ENCODE measurements at places on chromosomes 3 and 15. TPM values are rescaled to one million over a fixed set of nuclear protein-coding genes. Genes with fewer than 3 reads are reported as not detected.

GRCh38 chr3:66938338-66938963 is 59.7 kb upstream of the KBTBD8 start:
- DNase-seq, result peak; percentile 42

DNA sequence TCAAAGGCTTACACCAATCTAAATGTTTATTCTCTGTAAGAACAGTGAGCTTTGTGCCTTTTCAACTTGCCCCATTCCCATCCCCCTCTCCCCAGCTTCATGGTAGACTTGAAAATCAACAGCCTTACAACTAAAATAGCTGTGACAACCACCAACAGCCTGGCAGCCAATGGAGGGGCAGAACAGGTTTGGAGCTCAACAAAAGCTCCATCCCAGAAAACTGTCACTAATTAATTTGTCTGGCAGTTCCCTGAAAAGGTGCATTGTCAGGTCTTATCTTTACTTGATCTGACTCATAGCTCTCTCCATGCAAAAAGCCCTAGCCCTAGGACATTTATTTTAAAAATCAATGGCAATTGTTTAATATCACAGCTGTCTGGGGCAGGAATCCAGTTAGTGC is 22.6 kb downstream of the MTHFS start:
- no peak for DNase-seq

GRCh38 chr3:154776549-154777225 is 303.4 kb upstream of the MME start:
- DNase-seq, result no peak

The FETUB gene
- not detected for total RNA-seq

DNA sequence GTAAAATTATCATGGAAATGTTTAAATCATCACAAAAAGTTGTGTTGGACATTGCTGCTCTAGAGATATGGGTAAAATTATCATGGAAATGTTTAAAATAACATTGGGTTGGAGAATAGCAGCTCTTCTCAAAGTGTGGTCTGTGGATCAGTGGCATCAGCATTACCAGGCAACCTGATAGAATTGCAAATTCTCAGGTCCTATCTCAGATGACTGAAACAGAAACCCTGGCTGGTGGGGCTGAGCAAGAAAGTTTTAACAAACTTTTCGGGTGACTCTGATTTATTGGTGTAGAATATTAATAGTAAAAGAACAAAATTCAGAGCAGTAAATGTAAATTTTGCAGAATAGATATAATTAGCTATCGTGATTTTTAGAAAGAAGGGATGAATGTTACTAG is 28.9 kb downstream of the NXPE3 start:
- no peak for DNase-seq

DNA sequence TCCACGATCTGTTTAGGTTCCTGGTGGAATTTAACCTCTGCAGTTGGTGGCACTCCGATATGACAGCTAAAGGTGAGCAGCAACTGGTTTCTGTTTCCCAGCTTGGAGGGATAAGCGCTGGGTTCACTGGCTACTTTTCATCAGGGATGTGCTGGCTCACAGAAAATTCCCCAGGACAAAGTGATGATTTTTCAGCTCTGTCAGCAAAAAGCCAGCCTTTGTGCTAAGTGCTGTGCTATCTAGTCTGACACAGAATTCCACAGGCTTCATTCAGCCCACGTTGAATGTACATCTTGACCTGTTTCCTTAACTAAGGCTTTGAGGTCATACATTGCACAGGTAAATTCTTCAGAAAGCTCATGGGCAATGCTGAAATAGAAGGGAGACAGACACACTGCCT is 81.5 kb upstream of the LRTM1 start:
- no peak for DNase-seq

DNA sequence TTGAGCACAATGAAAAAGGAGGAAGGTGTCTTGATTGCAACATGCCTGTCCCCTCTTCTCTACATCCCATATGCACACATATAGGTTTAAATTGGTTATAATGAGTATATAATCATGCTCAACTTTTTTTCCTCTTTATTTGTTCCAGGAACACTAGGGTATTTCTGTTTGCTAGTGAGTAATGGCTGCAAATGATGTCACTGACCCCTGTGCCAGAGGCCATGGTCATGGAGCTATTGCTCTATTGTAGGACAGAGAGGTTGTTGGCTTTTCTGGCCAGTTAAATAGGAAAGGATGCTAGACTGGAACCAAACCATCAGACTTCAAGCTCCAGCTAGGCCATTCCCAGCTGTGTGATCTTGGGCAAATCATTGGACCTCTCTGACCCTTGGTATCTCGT is 9.6 kb downstream of the ARHGEF3 start:
- no peak for DNase-seq

DNA sequence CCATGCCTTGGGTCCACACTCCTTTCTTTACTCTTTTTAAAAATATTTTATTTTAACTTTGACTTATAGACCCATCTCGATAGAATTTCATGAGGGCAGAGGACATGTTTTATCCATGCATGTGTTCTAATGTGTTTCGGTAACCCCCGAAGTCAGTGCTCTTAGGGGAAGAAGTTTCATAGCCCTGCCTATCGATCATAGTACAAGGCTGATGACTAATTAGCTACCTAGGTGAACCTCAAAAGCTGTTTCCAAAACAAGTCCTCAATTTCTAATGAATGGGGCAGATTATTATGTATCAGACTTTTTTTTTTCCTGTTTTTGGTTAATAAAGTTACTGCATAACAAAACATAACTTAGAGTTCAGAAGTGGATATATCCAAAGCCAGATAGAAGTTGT is 82.0 kb downstream of the MBNL1 start:
- DNase-seq, result no peak

- peak; percentile 60 for DNase-seq
Measured at GRCh38 chr3:194141415-194142155, 5.6 kb downstream of the HES1 start.

DNA sequence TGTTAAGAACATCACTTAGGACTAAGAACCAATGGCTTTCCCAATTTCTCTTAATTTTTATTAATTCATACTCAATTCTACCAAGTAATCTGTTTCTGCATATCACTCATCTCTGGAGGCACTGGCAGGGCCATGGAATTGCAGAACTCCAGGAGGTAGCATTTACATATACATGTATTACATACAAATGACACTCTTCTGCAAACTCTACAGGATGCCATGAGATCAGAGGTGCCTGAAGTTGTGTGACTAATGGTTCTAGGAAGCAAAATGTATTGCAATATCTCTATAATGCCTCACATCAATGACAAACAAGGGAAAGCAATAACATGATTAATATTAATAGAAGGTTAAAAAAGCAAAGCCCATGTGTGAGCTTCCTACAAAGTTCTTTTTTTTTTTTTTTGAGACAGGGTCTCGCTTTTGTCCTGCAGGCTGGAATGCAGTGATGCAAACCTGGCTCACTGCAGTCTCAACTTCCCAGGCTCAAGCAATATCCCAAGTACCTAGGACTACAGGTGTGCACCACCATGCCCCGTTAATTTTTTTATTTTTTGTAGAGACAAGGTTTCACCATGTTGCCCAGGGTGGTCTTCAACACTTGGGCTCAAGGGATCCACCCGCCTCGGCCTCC is 33.0 kb downstream of the DENND6A start:
- DNase-seq, result no peak

- DNase-seq, result no peak
Measured at GRCh38 chr3:141201122-141201521, 30.5 kb upstream of the PXYLP1 start.

- no peak for DNase-seq
Measured at GRCh38 chr3:54232618-54233017, 110.3 kb downstream of the CACNA2D3 start.

The CKMT1B gene
- total RNA-seq, result not detected

GRCh38 chr15:25439369-25439836 is 579 bp upstream of the UBE3A start:
- DNase-seq, result no peak

The CDC25A gene
- not detected for total RNA-seq

GRCh38 chr3:150074277-150074676 is 103.6 kb upstream of the PFN2 start:
- no peak for DNase-seq

- DNase-seq, result no peak
Measured at GRCh38 chr3:152348436-152349177, 79.9 kb downstream of the MBNL1 start.

The C15orf62 gene
- total RNA-seq, result 3.5 TPM

GRCh38 chr3:58463181-58463941 is 28.5 kb upstream of the KCTD6 start:
- peak; percentile 67 for DNase-seq

The CFAP100 gene
- total RNA-seq, result not detected

GRCh38 chr3:131840156-131840797 is 194.5 kb downstream of the CPNE4 start:
- no peak for DNase-seq

The DPPA4 gene
- total RNA-seq, result not detected

The C2CD4A gene
- 0.11 TPM for total RNA-seq

DNA sequence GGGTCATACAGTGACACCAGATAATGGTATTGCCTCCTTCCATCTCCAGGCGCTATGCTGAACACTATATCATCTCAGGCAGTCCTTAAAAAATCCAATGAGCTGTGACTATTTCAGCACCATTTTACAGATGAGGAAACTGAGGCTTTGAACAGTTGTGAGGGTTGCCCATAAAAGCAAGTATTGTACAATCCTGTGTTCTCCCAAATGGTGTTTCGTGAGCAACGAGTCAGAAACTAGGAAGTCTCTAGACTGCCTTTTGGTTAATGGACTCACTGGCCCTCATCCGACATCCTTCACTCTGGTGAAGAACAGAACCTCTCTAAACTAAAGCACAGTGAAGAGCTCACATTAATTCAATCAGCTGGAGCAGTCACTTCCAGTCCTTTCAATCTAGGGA is 61.8 kb downstream of the ATP8B4 start:
- DNase-seq, result no peak

The UPK1B gene
- total RNA-seq, result not detected

DNA sequence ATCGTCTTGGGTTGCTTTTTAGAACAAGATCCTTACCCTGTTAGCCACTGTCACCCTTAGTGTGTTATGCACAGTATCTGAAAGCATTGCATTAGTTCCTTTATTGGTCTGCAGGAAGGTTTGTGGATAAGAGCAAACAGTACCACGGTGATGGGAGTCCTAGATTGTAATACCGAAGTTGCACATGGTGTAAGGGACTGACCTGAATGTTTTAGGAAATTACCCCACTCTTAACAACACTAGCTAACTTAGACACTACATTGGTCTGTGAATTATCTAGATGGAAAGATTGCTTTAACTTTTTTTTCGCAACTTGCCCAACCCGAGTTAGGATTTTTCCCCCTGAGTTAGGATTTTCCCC is 1.3 kb downstream of the STT3B start:
- no peak for DNase-seq

- DNase-seq, result no peak
Measured at GRCh38 chr3:140384876-140385275, 293.0 kb upstream of the TRIM42 start.

DNA sequence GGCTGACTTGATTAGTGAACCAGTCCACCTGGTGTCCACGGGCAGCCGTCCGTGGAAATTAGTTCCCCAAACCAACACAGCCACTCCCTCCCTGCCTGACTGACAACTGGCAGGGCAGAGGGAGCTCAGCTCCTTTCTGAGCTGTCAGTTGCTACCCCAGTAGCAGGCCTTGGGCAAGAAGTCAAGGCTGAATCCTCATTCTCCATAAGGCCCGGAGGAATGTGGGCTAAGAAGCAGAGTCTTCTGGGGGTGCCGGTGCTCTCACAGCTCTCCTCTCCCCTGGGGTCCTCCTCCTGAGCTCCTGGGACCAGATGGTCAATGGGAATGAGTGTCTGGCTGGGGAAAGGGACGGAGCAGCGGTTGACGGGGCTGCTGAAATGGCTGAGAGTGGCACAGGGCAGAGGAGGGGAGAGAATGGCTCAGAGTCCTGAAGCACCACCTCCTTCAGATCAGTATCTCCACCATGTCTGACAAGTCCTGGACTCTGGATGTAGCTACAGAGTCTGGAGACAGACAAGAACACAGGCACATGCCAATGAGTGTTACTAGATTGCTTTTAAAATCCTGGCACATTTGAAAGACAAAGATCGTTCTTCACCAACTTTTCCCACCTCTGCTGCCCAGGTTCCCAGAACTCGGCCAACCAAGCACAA is 16.9 kb downstream of the AMOTL2 start:
- DNase-seq, result no peak

The CSPG4 gene
- not detected for total RNA-seq

DNA sequence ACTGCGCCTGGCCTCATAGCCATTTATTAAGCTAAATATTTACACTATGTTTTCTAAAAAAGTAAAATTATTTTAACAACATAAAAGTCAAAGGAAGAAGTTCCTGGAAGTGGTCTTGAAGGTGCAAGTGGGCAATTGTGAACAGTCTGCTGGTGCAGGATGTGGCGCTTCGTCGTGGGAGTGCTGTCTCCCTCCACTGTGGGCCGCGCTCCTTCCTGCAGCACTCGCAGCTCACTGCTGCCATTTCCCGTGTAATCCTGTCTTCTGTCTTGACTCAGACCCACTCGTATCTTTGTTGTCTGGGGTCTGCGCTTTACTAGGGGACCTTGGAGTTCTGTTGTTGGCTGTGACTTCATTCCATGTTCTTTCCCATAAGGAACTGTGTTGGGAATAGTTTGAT is 56.3 kb downstream of the APBA2 start:
- DNase-seq, result peak; percentile 27

DNA sequence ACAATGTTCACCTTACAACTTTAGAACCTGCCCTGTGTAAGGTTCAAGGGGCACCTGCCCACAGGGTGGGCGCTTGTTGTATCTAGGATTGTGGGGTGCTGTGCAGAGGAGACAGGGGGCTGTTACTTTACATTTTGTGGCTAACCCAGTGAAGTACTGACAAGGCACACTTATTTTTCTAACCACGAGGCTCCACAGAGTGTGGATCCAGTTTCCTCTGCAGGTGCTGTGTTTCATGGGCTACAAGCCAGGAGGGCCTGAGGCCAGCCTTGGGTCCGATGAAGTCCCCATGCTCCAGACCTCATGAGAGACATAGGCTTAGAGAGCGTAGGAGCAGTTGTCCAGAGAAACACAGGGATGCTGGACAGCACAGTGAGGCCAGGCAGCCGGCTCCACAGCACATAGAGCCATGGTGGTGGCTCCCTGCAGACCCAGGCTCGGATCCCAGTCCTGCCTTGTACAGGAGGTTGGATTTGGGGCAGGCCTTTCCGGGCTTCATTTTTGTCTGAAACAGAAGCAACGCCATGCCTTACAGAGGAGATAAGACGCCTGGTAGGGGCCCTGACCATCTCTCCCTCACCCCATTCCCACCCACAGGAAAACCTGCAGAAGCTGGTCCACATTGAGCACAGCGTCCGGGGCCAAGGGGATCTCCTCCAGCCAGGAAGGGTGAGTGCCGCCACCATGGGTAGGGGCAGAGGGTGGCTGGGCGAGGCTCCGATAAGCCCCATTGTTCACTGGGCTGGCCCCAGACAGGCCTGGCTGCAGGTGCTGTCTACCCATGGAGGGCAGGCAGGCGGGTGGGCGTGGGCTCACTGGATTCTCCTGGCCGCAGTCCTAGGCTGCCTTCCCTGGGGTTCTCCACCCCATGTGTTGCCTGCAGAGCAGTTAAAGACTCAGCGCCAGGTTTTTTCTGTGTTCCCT is 40.1 kb upstream of the NR2C2 start:
- no peak for DNase-seq
